Activated naive CD4-positive, alpha-beta T cell (primary cell): ENCODE measurements at places on chromosomes 2 and 18.

GRCh38 chr2:217045700-217046475, 186.0 kb upstream of the TNP1 start:
- no peak for DNase-seq

DNA sequence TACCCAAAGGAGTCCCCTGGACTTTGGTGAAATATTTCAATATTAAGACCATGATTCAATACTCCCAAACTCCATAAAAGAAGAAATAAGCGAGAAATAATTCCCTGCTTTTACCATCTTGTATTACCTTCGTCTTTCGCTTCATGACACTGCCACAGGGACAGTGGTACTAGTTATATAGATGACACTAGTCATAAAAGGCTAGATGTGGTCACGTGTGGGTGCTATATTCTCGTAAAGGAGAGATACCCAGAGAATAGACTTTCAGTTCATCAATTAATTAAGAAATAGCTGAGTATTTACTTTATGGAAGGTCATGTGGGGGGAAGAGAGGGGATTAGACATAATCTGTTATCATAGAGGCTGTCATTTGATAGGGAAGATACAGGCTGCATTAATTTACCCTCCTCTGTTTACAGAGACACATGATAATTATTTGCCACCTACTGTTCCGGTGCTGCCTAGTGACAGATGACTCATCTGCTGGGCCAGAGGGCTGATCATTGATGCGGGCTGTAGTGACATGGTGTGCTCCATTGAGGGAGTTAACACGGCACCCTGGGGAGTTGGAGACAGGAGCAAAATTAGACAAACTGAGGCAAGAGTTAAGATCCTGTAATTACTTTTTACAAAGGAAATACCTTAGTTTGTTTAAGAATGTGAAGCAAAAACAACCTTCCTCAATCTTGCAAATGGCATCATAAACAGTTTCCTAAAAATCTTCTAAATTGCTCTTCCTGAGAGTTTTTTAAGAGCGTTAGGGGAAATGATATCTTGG, 78.2 kb upstream of the ITGB6 start:
- no peak for DNase-seq

DNA sequence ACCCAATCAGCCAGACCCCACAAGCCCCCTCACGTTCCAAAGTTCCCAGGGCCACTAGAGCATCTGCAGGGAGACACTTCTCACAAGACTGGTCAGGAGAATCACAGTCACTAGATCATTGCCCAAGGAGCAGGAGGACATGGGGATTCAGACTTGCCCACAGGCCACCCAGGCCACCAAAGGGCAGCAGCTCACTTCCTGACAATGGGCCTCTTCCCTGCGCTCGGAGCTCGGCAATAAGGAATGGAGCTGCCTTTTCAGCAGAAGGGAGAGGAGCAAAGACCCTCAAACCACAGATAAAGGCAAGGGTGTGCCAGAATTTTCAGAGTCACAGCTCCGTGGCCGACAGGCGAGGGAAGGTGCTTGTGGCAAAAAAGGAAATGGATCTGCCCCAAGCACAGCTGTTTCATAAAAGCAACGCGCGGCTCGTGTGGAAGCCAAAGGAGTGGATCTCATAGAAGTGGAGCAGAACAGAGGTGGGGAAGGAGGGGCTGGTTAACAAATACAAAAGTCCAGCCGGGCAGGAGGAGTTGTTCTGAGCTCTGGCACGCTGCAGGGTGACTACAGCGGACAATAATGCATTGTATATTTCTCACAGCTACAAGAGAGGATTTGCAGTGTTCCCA, 72.1 kb downstream of the EDAR start:
- DNase-seq: no peak

- no peak for DNase-seq
These were observed 123.5 kb upstream of the ZSWIM2 start for GRCh38 chr2:186972281-186972970.

DNA sequence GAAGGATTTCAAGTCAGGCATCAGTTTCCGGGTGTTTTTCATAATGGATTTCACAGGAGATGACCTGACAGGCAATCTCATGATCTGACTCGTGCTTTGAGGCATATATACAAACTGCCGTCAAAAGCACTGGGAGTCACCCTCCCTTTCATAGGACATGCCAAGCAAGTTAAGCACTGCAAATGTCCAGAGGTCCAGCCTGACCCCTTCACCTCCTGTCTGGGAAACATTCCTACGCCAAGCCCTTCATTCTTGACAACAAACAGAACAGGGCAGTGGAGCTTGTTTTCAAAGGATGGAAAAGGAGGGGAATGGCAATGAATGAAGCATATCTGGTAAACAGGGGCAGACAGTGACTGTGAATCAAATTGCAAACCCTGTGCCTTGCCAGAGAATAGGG, 963.6 kb downstream of the BCL11A start:
- no peak for DNase-seq

- no peak for DNase-seq
These were observed 108.1 kb downstream of the TPO start for GRCh38 chr2:1521191-1521877.

- DNase-seq: no peak
These were observed 123.2 kb downstream of the TRABD2A start for GRCh38 chr2:84757648-84758047.

GRCh38 chr2:1622521-1623200, 121.7 kb downstream of the PXDN start:
- DNase-seq: no peak

DNA sequence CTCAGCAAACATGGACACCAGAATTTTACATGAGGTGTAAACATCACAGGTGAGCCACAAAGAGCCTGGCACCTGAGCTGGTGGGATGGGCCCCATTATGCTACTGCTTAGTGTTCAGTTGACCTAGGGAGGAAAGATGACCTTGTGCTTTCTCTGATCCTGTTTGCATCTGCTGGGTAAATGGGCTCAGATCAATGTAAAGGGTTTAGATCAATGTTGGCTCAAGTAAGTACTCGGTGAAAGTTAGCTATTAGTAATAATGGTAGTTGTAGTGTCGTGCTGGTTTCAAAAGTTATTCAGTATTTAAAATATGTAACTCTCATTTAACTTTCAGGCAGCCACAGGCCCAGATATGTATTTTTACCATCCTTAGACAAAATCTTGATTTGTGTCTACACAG, 19.8 kb downstream of the ABHD3 start:
- no peak for DNase-seq

- no peak for DNase-seq
These were observed 2.0 kb upstream of the RAB17 start for GRCh38 chr2:237592425-237592980.

DNA sequence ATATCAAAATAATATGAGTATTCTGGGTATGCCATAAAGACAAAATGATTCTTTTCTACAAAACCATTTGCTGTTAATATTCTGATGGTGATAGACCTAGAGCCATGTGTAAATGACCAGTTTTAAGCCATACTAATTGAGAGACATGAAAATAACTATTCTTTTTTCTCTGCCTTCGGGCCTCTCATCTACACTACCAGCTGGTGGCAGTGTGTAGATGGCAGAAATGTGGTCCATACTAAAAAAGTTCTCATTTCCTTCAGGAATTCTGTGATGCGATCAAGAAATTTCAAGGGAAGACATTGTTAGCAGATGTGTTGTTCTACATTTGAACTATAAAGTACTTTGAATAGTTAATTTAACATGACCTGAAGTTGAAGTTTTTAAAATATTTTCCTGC, 485.2 kb downstream of the TRIB2 start:
- DNase-seq: no peak

- DNase-seq: no peak
These were observed 9.8 kb upstream of the CLIP4 start for GRCh38 chr2:29105375-29105774.

GRCh38 chr2:149213764-149214493, 116.5 kb upstream of the LYPD6 start:
- no peak for DNase-seq

DNA sequence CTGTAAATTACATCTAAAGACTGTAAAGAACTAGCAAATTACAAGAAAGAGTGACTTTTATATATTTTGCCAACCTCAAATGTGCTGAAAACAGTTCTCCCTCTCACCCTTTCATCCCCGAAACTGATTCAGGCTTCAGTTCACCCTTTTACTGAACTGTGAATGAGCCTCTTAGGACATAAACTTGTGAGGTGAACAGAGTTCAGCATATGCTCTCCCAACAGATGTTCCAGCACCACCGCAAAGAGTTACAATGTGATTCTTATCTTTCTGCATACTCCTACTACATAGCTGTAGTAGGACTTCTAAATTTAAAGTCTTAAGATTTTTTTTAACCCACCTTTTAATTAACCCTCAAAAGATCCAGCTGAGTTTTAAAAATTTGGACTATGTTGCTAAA, 1.2 kb upstream of the ZCCHC2 start:
- DNase-seq: no peak

- DNase-seq: no peak
These were observed 135.5 kb upstream of the MC4R start for GRCh38 chr18:60508108-60508507.

- DNase-seq: no peak
These were observed 118.1 kb upstream of the SLC39A10 start for GRCh38 chr2:195538937-195539336.

- no peak for DNase-seq
These were observed 101.5 kb upstream of the HS6ST1 start for GRCh38 chr2:128420131-128420530.

DNA sequence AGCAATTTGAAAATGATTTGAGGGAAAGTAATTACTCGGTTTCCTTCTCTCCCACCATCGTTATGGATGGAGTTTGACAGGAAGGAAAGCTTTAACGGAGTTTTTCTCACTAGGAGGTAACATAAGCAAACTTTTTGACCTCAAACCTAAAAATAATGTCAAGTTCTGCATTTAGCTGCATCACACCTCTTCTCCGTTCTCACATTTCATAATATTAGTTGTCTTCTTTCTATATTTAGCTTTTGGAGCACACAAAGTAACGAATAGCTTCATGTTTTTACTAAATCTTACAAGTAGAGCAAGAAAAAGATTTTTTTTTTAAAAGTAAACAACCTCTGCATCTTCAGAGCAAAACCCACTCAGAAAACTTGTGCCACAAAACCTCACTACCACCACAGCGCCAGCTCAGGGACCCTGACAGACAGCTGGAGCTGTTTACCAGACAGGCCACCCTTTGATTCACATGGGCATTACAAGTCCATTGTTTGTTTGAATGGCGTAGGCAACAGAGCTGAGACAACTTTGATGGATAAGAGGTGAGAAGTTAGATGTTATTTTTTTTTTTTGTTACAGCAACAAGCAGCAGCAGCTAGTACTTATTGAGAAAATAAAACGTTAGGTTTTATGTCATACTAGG, 21.9 kb upstream of the ICOS start:
- DNase-seq: no peak

GRCh38 chr2:157727693-157728092, 99.0 kb upstream of the ACVR1C start:
- no peak for DNase-seq

GRCh38 chr18:63848159-63848558, 39.3 kb upstream of the SERPINB2 start:
- no peak for DNase-seq

DNA sequence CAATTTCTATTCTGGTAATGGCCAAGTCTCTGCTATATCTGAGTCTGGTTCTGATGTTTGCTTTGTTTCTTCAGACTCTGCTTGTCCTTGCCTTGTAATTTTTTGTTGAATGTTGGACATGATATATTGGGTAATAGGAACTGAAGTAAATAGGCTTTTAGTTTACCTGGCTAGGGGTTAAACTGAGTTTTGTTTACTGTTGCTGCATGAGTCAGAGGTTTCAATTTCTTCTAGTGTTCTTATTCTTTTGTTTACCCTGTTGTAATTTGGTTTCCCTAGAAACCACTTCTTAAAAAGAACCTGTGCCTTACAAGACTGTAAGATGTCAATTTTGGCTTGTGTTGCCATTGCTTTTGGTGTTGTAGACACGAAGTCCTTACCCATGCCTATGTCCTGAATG, 285.0 kb upstream of the KCNH7 start:
- DNase-seq: no peak

- no peak for DNase-seq
These were observed 39.7 kb upstream of the IGFBP5 start for GRCh38 chr2:216735086-216735485.

DNA sequence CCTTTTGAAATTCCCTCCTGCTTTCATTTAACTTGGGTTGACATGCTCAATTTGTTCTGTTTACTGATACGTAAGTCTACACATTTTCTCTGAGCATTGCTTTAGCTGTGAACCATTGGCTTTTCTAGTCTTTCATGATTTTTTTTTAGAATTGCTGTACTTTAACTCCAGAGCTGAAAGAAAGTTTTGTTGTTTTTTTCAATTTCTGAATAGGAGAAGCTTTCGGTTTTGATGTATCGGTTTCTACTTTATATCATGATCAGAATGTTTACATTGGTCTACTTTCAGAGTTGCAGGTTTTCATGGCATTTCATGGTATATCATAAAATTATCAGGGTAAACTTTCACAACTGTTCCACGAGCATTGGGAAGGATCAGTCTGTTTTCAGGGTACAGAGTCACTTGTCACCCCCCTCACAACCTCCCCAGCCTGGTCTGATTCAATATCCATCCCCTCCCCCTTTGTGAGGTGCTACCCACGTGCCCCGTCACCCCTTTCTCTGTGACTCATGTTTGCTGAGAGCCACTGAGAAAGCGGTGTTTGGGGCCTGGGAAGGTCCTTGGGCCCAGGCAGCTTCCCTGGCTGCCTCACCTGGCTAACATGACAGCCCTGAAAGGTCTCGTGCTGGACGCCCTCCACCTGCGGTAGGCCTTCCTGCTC, 7.0 kb downstream of the ASTL start:
- no peak for DNase-seq

- DNase-seq: no peak
These were observed 112.3 kb downstream of the RAB3GAP1 start for GRCh38 chr2:135164431-135164830.

- no peak for DNase-seq
These were observed 47.5 kb downstream of the EMILIN2 start for GRCh38 chr18:2894131-2894840.

GRCh38 chr2:20049637-20050036, 1.8 kb downstream of the LAPTM4A start:
- no peak for DNase-seq

DNA sequence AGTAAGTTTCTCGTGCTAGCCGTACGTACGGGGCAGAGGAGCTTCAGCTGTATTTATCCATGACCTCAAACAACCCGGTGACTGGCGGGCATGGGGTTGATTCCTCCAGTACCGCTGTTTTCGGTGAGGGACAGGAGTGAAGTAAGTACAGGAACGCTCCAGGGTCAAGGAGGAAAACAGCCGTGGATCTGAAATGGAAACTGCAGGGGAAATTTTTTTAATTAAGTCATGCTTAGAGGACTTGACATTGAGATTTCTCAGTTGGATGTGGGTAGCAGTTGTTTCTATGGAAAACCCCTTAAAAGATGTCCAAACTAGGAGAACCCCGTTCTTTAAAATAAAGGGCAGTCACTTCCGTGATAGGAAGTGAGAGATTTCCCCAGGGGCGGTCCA, 1.2 kb downstream of the RAB12 start:
- no peak for DNase-seq

GRCh38 chr2:26333293-26333692, 12.7 kb upstream of the SELENOI start:
- no peak for DNase-seq

DNA sequence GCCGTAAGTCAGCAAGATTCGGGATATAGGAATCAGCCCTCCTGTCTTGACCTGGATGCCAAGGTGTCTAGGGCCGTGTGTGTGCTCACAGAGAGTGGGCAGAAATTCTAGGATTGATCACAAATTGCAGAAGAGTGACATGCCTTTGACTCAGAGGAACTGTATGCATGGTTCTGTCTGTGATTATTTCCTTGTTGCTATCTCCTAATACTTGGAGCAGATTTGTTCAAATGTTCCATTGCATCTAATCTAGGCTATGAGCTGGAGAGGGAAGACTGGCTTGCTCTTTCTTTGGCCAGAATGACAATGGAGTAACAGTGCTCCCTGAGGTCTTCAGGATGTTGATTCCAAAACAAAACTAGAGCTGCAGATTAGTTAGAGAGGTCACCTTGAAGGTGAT, 115.0 kb downstream of the EN1 start:
- no peak for DNase-seq
